Gastrocnemius medialis (tissue), 4 donors: ENCODE measurements at places on chromosomes 2 and 18. TPM values are rescaled to one million over a fixed set of nuclear protein-coding genes. Genes with fewer than 3 reads are reported as not detected.

DNA sequence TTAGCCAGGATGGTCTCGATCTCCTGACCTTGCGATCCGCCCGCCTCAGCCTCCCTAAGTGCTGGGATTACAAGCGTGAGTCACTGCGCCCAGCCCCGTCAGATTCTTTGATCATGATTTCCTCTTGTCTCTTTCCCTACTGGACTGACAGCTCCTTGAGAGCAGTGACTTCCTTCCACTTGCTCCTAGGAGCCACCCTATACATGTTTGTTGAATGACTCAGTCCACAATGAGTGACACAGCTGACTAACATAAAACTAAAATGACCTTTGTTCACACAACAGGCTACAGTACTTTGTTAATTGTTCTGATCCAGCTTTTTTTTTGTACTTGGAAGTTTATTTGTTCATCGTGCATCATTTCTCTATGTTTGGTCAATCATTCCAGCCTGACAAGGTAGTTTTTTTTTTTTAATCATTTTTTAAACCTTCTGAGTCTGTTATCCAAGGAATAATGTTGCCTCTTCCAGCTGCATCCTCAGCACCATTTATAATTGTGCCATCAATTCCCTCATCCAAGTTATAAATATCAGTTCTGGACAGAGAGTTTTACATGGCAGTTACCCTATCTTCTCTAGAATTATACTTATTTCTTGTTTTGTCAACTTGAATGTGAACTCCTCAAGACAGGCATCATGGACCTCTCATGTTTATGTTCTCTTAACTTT, 42.9 kb upstream of the TUBA3E start:
- DNase-seq = no peak

DNA sequence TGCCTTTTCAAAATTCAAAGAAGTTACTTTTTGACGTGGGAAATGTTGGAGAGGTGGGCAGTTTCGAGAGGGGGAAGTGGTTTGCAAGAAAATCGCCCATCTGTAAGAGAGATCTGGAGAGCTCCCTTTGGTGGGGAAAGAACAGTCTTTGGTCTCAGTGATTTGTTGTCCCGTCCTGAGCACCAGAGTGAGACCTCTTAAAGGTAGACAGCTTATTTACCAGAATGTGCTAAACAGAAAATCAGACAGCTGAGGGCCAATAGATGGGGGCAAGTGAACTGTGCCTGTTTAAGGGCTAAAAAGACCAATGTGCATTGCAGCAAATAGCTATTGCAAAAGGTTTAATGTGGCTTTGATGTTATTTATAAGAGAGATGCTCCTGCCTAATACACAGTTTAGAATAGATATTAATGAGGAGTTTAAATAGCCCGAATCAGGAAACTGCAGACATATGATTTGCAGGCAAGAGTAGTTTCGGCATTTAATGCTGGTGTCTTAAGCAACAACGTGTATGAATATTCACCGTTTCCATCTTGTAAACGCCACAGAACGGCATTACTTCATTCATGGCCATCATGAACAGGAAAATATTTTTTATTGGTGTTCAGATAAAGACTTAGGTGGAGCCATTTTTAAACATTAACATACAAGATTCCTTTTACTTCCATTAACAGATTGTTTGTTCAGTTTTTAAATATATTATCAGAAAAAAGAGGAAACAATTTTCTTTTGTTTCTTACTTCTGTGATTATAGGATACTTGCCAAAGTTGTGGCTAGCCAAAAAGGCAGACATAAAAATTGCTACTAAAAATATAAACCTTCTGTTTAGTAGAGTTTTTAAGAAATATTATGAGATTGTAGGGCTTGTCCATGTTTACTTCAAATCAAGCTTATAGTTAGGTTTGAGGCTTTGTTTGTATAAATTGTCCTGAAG, 29.6 kb downstream of the ARHGAP15 start:
- no peak for DNase-seq

- no peak for DNase-seq
Measured at GRCh38 chr2:86229221-86229620, 30.0 kb downstream of the MRPL35 start.

- DNase-seq = no peak
Measured at GRCh38 chr2:135909976-135910375, 33.7 kb upstream of the MCM6 start.

- DNase-seq = no peak
Measured at GRCh38 chr2:219692521-219692920, 65.1 kb downstream of the SLC4A3 start.

DNA sequence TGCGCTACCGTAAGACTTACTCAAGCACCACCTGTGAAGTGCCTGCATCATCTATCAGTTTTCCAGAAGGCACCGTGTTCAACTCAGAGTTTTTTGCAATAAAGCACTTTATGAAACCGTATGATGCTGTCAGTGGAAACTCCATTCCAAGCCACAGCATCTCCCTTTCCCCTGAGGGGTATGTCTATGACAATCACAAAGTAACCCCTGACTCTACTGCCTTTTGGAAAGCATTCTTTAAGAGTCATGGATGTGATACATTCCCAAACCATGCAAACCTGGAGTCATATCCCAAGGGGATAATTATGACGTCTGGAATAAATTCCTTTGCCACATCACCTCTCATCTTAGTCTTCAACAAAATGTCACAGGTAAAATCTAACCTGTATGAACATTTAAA, 39.2 kb downstream of the UNC50 start:
- no peak for DNase-seq

DNA sequence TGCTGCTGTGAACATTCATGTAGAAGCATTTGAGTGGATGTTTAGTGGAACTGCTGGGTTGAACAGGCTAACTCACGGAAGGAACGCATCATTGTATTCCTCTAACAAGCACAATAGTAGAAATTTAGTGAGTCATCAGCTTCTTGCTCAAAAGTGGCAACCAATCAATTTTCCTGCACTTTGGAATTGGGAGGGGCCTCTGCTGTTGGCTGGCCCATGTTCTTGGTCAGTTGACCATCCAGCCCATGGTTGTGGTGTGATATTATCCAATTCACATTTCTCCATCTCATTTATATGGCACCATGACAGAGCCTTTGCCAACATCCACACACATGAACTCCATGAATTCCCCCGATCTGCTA, 95.0 kb downstream of the TNFRSF11A start:
- DNase-seq = no peak

DNA sequence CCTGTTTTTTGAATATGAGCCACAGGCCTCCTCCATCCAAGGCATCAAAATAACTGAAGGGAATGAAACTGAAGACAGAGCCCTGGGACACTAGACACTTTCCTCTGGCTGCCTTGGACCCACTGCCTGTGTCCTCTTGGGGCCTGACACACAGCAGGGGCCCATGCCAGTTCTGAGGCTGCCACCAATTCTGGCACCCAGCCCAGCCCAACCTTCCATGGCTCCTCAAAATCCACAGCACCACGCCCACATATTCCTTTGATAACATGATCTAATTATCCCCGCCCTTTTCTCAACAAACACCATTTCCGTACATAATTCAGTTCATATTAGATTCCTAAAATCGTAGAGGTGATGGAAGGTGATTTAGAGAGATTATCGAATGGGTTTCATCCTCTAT, 64.2 kb downstream of the EMX1 start:
- no peak for DNase-seq

DNA sequence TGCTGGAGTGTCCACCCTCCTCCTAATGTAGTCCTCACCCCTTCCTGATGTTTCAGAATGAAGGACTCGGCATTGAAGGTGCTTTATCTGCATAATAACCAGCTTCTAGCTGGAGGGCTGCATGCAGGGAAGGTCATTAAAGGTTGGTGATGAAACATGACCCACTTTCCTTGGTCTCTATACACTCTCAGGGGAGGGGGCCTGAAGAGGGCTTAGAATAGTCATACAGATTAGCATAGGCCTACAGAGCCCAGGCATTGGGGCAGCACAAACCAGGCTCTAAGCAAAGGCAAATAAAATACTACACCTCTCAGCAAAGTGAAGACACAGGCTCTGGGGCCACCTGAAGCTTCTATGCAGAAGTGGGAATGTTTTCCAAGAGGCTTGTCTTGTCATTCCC, 1.8 kb downstream of the IL36RN start:
- no peak for DNase-seq

GRCh38 chr2:27809761-27810241, 38.3 kb downstream of the MRPL33 start:
- DNase-seq = no peak

GRCh38 chr2:29518646-29519337, 402.6 kb downstream of the ALK start:
- no peak for DNase-seq

- no peak for DNase-seq
Measured at GRCh38 chr2:191567206-191567605, 110.7 kb upstream of the NABP1 start.

GRCh38 chr2:222561817-222562645, 93.9 kb downstream of the FARSB start:
- no peak for DNase-seq

DNA sequence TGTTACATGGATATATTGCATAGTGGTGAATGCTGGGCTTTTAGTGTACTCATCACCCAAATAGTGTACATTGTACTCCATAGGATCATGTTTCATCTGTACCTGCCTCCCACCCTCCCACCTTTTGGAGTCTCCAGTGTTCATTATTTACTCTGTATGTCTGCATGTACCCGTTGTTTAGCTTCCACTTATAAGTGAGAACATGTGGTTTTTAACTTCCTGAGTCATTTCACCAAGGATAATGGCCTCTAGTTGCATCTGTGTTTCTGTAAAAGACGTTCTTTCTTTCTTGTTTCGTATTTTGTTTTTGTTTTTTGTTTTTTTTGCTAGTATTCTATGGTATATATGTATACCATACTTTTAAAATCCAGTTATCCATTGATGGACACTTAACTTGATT, 107.5 kb downstream of the MSTN start:
- no peak for DNase-seq

- DNase-seq = no peak
Measured at GRCh38 chr2:238264072-238264460, 24.2 kb upstream of the HES6 start.

GRCh38 chr2:221895366-221896121, 323.4 kb upstream of the EPHA4 start:
- DNase-seq = no peak

DNA sequence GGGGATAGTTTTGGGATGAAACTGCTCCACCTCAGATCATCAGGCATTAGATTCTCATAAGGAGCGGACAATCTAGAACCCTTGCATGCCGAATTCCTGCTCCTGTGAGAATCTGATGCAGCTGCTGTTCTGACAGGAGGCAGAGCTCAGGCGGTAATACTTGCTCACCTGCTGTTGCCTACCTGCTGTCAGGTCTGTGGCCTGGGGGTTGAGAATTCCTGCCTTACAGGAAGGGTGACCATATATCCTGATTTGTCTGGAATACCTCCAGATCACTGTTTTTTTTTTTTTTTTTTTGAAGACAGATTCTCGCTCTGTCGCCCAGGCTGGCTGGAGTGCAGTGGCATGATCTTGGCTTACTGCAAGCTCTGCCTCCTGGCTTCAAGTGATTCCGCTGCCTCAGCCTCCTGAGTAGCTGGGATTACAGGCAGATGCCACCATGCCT, 21.7 kb downstream of the ACSL3 start:
- peak; percentile 46 for DNase-seq

DNA sequence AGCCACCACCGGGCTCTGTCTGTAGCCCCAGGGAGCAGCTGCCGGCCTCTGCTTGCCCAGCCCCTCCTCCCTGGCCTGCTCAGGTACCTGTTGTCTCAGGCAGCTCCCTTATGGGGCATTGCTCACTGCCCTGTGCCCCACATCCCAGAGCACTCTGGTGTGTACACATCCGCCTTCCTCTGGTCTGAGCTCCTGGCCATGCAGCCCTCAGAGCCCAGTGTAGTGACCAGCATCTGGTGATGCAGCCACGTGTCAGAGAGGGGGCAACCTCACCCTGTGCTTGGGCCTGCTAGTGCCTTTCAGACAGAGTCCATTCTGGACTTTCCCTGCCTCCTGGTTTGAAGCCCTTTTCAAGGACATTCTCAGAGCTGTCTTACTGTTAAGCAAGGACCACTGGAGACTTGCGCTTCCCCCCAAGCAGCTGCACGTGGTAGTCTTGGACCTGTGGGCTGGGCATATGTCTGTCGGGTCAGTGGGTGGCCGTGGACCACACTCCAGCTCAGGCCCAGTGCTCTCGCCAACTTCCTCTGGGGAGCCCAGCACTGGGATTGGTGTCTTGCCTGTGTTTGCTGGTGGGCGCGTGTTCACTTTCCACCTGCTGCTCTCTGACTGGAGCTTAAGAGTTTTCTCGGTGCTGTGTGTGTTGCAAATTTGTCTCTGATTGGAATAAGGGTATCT, 30.7 kb downstream of the DGKD start:
- DNase-seq = no peak

DNA sequence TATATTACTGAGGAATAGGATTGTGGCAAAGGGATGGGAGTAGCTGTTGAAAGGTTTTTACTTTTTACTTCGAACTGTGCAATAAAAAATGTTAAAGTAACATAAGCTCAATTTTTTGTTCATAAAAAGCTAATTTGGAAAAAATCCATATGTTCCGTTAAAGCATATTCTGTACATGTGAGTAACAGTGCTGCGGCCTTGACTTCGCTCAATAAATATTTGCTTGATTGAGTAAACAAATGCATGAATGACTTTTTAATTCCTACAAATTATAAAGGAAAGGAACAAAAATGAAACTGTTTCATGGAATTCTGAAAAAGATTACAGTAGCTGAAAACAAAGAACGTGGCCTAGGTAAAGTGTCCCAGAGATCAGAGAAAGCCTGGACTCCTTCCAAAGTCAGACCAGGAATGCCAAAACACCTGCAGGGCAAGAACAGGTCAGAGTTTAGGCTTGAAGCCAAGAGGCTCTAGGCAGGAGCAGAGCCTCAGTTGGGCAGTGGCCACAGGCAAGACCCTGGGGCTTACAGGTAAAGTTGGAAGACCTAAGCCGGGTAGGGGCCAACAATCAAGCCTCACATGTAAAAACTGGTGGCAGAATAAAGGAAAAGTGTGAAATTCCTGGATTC, 44.3 kb upstream of the FIGN start:
- DNase-seq = no peak

- peak; percentile 77 for DNase-seq
Measured at GRCh38 chr2:173184031-173185004, 108.7 kb downstream of the MAP3K20 start.

DNA sequence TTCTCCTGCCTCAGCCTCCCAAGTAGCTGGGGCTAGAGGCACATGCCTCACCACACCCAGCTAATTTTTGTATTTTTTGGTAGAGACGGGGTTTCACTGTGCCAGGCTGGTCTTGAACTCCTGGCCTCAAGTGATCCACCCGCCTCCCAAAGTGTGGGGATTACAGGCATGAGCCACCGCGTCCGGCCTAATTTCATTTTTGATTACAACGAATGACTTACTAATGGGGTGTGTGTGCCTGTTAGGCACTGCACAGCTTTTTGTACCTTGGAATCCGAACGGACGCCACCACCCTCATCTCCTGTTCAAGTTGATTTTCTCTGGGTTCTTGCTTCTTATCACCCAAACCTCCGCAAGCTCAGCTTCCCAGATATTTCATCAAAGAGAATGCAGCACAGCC, 17.2 kb downstream of the PTMA start:
- no peak for DNase-seq

CLK1 gene
- 69.8 TPM for total RNA-seq

SERPINB4 gene
- not detected for total RNA-seq

HOXD11 gene
- not detected for total RNA-seq

ERLEC1 gene
- total RNA-seq = 26.7 TPM

RAB6C gene
- total RNA-seq = not detected
